ENCODE measurements at places on chromosomes 2 and 18. TPM values are rescaled to one million over a fixed set of nuclear protein-coding genes. Genes with fewer than 3 reads are reported as not detected.

- no peak for DNase-seq
Observed at GRCh38 chr2:219752726-219753125, 125.3 kb downstream of the SLC4A3 start.

- no peak for DNase-seq
Observed at GRCh38 chr2:31406593-31407385, 7.8 kb downstream of the XDH start.

DNA sequence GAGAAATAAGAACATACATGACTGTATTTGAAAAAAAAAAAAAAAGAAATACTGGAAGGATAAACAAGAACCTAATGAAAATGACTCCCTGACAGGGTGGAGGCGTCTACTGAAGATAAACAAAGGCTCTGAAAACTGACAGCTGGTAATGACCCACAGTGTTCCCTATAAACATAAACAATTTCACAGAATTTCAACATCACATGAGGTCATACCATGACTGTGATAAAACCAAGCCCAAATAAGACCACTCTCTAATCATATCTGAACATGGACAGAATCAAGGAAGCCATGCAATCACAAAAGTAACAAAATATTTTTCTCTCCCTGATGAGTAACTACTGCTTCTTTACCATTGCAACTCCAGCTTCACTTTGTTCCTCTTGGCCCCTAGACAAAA is 159.3 kb downstream of the FAM124B start:
- no peak for DNase-seq

DNA sequence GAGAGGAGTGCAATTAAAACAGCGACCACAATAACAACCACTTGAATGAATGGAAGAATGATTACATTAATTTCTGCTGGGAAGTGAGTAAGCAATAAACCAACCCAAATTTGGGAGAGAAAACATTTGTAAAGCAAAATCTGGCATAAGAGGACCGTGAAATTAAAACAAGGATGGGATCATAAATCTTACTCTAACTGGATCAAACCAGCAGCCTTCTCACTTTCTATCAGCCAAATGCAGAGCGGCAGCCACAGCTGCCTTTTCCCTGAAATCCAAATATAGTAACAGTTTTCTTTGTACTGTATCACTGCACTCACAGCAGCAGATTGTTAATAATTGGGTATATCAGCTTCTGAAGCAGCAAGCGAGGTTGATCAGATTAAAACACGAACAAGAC is 245.2 kb upstream of the REG3G start:
- no peak for DNase-seq

DNA sequence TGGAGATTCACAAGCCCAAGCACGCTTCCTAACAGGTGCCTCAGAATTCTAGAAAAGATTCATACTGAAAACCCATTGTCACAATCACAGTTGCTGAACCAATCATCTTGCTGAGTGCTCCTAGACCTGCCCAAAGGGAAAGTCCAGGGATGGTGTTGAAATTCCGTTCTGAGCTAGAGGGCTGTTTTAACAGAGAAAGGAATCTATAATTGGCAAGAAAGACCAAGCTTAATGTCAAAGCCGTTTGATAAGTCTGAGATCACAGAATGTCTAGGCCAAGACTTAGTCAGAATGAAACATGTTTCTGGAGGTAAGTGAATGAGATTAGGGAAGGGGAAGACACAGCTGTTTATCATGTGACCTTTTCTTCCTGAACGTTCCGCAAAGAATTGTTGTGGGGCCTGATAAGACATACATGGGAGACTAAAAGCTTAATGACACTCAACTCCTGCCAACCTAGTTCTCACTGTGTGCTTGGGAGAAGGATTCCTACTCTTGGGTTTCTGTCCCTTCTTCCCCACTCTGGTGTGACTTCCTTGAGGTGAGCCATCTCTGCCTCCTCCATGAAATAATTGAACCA is 27.5 kb downstream of the PMAIP1 start:
- no peak for DNase-seq

DNA sequence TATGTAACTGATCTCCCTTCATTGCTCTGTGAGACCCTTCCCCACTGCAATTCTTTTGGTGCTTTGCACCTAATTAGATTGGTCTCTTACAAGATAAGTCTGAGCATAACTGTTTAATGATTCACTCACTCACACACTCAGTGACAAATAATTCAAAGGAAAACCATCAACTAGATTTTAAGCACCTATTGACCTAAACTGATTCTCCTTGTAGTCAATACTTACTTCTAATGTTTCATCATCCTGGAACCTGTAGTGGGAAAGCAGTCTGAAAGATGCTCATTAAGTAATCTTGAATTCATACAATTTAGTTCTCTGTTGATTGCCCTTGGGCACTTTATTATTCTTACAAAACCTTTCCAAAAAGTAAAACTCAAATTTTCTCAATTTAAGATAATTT is 74.3 kb upstream of the COL5A2 start:
- no peak for DNase-seq

- no peak for DNase-seq
Observed at GRCh38 chr2:218474527-218474926, 55.6 kb downstream of the VIL1 start.

- DNase-seq: no peak
Observed at GRCh38 chr2:146417942-146418341, 1426.9 kb upstream of the ACVR2A start.

GRCh38 chr2:241289053-241289452 is 26.4 kb downstream of the HDLBP start:
- DNase-seq: no peak

DNA sequence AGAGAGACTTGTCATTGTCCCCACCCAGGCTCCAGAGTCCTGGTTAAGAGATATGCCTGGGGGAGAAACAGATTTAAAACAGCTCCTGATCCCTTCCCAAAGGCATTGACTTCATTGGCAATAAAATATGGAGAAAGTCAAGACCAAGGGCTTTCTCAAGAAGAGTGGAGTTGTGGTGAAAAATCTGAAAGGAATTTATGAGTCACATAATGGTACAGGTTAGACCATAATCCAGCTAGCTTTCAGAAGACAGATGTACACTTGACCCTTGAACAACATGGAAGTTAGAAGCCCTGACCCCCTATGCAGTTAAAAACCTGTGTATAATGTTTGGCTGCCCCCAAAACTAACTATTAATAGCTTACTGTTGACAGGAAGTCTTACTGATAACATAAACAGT is 599.1 kb upstream of the SOX11 start:
- DNase-seq: no peak

DNA sequence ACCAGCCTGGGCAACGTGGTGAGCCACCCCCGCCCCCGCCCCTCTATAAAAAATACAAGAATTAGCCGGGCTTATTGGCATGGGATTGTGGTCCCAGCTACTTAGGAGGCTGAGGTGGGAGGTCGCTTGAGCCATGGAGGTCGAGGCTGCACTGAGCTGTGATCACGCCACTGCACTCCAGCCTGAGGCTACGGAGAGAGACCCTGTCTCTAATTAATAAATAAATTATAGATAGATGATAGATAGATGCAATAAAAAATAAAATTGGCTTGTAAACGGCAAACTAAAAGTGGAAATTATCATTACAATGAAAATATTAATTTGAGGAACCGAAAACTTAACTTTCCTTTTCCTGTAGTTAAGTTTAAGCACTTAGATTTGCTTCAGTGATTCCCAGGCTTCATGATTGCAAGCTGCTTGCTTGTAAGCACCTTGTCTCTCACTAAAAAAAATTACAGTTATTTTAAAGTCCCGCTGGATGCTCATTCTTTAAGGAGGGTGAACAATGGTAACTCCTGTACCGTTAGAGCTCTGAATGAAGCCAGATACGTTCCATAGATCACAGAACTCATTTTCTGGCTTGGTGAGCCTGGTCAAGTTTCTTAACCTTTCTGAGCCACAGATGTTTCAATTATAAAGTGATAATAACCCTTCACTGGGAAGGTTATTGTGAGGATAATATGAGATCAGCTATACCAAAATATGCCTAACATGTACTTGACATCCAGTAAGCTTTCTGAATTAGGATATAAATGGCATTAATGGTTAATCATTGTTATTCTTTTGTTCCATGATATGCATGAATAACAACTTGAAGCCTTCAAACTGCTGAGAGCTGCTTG is 9.3 kb upstream of the NARS1 start:
- no peak for DNase-seq

DNA sequence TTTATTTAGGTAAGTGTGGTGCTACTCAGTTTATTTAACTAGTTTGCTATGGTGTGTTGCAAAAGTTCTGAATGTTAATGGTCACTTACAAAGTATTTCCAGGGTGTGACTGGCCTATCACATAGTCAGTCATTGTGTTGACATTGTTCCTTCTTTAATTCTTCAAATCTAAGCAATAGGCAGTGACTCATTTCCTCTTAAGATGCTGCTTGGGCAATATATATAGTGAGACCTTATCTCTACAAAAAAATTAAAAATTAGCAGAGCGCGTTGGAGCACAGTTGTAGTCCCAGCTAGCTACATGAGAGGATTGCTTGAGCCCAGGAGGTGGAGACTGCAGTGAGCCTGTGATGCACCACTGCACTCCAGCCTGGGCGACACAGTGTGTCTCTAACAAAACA is 5.8 kb upstream of the CCDC88A start:
- no peak for DNase-seq

Gene PRKD3
- total RNA-seq: 21.5 TPM

Gene SPTBN1
- 147 TPM for total RNA-seq

Gene ACADL
- total RNA-seq: not detected

Gene MYCN
- not detected for total RNA-seq

Gene SFT2D3
- total RNA-seq: 5.5 TPM

Gene CFAP65
- not detected for total RNA-seq

Gene ARHGEF4
- 2.9 TPM for total RNA-seq

Gene IL1RL1
- 0.13 TPM for total RNA-seq
